ENCODE measurements at places on chromosomes 1 and 21.

DNA sequence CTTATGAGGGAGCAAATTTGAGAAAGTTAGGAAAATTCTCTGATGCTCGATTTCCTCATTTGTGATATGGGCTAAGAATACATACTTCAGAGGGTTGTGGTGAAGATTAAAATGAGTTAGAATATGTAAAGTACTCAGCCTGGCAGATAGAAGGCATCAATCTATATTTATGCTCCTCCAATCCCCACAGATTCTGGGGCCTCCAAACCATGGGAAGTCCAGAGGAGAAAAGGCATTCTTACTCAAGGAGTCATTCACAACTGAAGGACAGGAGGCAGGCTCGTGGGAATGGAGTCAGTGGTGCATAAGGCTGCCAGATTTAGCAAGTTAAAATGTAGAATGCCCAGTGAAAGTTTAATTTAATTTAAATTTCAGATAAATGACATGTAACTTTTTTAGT is 330.0 kb upstream of the POU3F1 start:
- DNase-seq = no peak

- DNase-seq = no peak
These were observed 24.0 kb downstream of the EPHA8 start for GRCh38 chr1:22587247-22587646.

DNA sequence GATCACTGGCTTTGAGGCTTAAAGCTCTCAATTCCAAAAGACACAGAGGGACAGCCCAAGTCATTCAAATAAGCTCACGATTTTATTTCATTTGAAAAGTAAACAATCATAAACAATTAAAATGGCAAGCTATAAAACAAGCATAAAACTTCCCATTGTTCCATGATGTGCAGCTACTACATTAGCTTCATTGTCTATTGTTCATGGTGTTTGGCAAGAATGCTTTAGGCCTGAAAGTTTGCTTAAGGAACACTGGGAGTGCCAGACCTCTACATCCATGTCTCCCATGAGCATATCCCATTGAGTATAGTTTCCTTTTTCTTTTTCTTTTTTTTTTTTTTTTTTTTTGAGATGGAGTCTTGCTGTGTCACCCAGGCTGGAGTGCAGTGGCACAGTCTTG is 286.1 kb upstream of the ESRRG start:
- no peak for DNase-seq

DNA sequence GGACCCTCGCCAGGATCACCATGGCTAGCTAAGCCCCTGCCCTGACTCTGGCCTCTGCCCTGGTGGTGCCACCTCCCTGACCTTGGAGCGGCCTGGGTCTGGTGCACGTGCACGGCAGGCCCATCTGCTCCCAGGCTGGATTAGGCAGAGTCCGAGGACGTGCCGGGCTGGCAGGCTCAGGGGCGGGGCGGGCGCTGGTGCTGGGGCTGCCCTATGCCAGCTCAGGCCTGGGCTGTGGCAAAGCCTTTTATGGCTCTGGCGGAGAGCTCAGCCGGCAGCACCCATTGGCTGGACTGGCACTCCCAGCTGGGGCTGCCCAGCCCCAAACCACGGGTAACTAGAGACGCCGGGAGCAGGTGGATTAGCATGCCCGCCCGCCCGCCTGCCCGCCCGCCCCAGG is 17.1 kb upstream of the EDN2 start:
- DNase-seq = no peak

- no peak for DNase-seq
These were observed 13.3 kb upstream of the CPT2 start for GRCh38 chr1:53183095-53183990.

- no peak for DNase-seq
These were observed 81.5 kb downstream of the STUM start for GRCh38 chr1:226629896-226630550.

GRCh38 chr1:231611851-231612250 is 14.7 kb upstream of the DISC1 start:
- no peak for DNase-seq

DNA sequence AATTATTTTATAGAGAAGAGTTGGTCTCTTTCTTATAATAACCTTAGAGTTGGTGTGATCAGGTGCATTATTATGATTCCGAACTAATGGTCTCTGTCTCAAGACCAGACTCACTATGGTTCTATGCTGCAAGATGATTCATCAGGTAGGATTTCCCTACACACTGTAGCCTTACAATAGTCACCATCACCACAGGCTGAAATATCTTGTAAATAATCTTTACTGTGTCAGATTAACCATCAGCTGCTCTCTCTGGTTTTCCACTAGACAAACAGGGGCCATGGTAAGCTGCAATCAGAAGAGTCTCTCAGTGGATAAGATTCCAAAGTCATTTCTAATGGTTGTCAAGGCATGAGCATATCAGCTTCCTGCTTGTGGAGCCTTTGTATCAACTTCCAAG is 4.4 kb upstream of the GBP4 start:
- no peak for DNase-seq

DNA sequence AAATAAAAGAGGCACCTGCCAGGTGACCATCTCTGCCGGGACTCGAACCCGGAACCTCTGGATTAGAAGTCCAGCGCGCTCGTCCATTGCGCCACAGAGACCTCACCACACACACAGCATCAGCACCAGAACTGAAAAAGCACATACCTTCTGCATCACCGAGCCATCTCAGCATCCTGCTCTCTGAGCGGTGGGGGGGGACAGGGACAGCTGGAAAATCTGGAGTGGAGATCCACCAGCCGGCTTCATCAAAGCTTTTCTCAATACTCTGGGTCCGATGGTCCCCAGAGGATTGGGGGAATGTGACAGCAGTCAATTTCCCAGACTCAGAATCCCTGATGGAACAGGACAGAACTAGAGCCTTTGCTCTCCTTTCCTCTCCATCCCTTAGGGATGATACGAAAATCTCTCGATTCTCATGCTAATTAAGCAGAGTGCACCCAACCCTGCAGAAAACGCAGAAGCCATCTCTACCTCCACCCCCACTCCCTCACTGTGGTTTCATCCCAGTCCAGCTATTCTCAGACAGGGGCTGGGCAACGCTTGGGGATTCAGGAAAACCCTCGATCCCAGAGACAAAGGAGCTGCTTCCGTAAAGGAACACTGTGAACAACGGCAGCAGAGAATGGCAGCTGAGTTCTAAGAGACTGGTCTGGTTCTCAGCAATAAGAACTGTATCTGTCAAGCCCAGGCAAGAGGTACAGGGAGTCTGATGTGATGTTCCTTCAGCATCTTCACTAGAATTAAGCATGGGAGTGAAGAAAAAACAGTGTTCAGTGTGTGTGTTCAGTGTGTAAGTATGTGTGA is 29.6 kb upstream of the CADM3 start:
- no peak for DNase-seq

- no peak for DNase-seq
These were observed 618.4 kb upstream of the USP24 start for GRCh38 chr1:55833529-55834091.

DNA sequence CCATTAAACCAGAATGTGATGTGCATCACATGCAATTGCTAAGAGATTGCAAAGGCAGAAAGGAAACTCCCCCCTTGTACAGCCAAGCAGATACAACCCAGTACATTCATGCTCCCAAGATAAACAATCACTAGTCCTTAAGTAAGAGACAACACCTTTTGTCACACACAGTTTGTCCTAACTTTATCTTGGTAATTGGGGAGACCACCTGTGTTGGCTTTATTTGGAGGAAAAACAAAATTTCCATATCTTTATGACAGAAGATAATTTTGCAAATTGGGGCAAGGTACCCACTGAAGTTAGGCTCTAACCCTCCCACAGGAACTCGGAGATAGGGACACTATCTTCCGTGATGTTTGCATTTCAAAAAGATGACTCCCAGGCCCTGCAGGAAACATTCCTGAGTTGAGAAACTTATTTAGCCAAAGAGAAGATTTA is 175.0 kb upstream of the TNR start:
- DNase-seq = no peak

DNA sequence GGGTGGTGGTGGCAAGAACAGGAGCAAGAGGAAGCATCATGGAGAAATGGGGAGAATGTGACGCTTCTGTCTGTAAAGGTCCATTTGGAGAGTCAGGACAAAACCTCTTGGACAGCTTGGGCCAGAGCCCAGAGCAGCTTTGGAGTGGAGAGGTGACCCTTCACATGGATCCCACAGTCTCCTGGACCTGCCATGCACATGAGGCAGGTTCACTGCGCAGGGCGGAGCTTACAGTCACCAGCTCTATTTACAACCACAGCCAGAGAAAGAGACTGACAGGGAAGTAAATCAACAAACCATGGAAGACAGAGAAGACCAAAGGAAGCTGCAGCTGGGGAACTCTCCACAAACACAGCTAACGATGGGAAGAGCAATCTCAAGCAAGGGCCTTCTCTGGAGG is 828 bp upstream of the RGS8 start:
- no peak for DNase-seq

DNA sequence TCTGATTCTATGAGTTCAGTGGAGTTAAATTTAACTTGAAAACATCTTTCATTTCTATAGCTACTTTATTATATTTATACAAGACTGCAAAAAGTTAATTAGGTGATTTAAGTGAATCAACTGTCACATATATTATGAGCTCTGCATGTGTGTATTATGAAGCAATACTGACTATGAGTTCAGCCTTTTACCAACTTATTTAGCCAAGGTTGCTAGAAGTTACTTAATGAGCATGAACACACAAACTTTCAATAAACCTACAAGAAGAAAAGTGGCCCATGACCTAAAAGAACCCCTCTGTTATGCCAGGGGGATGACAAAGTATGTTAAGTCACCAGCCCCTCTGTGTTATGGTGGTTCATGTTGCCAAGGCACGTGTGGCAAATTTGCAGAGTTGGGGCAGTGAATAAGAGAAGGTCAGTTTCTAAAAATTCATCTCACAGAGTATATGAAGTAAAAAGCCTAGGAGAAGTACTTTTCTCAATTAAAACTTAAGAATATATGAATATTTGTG is 86.7 kb upstream of the LYPLAL1 start:
- no peak for DNase-seq

GRCh38 chr1:52967666-52968065 is 40.6 kb downstream of the SCP2 start:
- no peak for DNase-seq

DNA sequence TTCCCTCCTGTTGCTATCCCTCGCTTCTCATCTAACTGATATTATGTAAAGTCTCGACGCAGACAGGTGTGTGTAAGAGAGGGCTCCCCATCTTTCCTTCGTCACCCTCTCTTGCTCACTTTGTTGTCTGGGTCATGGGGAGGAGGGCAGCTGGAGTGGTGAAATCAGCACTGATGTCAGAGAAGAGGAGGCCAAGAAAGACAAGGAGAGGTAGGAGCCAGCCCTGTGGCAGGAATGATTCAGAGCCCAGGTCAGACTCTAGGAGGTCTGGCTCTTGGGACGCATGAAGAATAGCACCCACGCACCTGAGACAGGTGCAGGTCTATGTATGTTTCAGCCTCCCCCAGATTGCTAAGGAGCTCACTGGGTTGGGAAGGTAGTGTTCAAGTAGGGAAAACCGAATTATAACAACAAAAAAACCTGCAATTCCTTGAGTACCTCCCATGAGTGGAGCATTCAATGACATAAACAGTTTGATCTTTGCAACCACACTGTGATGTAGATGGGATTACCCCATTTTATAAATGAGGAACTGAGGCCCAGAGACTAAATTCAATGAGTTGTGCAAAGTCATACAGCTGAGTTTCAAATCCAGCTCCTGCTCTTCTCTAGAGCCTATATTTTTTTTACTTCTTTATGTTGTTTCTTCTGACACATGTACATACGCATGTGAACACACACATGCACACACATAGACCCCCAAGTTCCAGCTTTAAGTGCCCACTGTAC is 10.4 kb downstream of the NUAK2 start:
- no peak for DNase-seq

GRCh38 chr1:147341246-147341645 is 98.8 kb downstream of the CHD1L start:
- no peak for DNase-seq

- no peak for DNase-seq
These were observed 76.0 kb downstream of the KIAA0319L start for GRCh38 chr1:35481229-35481628.

DNA sequence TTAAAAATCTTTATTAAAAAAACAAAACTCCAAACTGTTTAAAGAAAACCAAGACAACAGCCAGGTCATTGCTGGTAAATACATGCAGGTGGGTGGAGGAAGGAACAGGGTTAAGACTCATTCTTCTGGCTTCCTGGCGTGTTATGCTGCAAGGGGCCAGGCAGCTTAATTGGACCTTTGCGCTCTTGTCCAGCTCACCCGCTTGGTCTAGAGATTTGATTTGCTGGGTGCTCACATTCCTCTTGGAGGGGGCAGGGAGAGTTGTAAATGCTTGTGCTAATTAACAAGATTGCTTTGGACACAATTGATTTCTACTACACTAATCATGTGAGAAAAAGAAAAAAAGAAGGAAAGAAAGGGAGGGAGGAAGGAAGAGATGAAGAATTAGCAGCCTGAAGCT is 10.5 kb downstream of the CEP104 start:
- DNase-seq = no peak
